ENCODE measurements at places on chromosomes 11 and 22.

GRCh38 chr22:49016909-49017481 lies 810.7 kb downstream of the BRD1 start:
- DNase-seq, result no peak

DNA sequence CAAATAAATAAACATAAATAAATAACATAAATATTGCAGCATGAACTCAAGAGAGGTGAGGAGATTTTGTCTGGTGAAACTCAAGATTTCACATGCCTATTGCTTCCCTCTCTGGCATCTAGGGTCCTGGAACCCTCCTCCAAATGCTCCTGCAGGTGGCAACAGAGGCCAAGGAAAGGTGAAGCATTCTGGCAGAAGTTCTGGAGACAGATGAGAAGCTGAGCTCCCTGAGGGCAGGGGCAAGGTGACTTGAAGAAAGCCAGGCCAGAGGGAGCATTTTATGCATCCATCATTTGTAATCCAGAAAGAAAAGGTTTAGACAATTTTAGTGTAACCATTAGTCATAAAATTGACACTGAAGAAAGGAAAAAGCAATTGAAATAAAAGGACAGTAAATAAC lies 64.9 kb downstream of the ENDOD1 start:
- DNase-seq, result peak; percentile 60

DNA sequence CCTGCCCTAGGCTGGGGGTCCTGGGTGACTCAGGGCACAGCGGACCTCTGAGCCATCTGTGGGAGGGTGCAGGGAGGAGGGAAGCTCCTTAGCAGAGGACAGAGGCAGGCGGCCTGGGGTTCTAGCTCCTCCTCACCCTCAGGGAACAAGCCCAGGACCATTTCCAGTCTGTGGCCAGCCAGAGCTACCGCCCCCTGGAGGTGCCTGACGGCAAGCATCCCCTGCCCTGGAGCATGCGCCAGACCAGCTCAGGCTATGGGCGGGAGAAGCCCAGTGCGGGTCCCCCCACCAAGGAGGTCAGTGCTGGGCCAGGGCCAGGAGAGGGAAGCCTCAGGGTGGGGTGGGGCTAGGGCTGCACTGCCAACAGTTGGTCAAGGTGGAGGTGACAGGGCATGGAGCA lies 26.0 kb upstream of the LRRC10B start:
- no peak for DNase-seq

DNA sequence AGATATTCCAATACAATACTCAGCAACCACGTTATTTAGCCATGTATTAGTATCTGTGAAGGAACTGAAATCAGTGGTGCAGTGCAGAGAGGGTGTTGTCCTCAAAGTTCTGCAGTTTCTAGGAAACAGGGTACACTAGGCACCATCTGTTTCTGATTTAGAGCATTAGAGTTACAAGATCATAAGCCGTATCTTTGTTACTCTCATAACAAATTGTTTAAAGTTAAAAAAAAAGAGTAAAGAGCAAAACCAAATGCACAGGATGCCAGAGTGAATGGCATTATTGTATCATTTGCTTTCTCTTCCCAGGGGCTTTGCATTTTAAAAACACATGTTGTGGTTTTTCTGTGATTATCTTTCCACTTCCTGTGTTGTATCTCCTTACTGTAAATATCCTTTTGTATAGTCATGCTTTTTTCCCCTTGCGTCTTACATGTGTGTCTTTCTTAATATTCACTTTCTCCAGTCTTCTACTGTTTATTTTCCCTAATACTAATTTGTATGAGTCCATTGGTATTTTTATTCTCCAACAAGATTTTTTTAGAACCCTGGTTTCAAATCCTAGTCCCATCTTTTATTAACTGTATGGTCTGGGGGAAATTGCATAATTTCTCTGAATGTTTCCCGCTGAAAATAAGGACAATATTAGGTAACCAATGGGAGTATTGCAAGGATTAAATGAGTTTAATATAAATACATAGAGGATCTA lies 15.2 kb upstream of the NUP160 start:
- peak; percentile 39 for DNase-seq

DNA sequence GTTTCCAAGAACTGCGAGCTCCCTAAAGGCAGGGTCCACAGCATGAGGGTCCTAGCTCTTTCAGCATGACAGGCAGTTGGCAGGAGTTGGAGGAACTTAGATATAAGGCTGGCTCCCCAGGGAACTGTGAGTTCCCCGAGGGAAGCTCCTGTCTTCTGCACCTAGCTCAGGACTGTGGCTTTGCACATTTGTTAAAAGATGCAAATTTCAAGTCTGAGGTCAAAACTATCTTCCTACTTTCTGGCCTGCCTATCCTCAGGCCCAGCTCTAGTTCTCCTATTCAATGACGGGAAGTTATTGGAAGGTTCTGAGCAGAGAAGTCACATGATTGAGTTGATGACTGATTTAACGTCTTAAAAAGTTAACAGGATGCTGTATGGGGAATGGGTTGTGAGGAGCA lies 11.7 kb upstream of the UCP3 start:
- no peak for DNase-seq

- no peak for DNase-seq
Observed at GRCh38 chr11:109619498-109619897, 197.5 kb downstream of the C11orf87 start.

GRCh38 chr11:133895551-133895950 lies 50.2 kb upstream of the SPATA19 start:
- no peak for DNase-seq

DNA sequence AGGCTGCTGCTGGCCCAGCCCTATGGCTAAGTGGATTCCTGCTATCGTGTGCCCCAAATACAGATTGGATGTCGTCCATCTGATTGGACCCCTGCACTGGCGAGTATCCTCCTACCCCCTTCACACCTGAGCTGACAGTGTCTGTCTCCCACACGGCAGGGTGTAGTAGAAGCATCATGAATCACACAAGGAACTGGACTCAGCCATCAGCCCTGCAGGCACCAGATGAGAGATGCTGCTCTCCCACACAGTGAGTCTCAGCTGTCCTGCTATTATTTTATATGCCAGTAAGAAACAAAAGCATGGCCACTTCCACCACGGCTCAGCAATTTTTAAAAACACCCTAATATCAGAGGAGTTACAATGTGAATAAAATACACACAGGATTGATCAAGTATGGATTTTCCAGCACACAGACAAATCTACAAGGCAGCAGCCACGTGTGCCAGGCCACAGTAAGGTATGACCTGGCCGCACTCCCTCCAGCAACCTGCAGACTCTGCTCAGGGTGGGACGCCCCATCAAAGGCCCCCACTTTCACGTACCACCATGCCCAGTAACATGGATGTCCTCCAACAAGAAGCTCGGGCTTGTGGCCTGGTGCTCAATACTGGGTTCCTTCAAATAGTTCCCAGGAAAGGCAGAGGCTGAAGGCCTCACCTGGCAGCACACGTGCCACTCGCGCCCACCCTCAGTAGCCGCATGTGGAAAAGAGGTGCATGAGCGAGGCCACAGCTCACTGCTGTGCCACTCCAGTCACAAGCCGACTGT lies 16.4 kb upstream of the SLC25A1 start:
- DNase-seq, result no peak

DNA sequence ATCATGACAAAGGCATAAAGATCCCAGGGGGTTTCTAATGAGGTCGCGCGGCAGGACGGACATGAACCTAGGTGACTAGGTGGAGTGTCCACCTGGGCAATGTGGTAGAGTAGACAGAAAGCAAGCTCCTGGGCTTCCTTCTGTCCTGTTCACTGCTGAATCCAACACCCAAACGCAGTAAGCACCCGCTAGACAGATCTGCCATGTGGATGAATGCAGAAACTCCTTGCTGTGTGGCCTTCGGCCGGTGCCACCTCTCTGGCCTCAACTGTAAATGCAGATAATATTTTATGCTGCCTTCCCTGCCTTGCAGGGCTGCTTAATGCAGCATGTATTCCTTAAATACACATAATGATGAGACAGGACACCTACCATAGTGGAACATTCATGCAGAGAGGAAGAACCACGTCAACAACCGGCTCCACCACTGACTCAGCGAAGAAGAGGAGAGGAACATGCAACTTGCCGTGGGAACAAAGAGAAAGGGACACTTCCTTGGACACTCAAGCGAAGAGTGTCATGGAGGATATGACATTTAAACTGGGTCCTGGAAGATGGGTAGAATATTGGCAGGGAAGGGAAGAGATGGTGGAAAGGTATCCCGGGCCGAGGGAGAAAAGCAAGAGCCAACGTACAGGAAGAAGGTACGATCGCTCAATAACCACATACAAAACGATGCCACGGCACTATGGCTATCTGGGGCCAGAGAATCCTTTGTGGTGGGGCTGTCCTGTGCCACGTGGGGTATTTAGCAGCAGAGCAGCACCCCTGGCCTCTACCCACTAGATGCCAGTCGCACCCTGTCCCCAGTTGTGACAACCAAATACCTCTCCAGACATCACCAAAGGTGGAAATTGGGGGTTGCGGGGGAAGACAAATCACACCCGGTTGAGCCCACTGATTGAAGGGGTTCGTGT lies 30.8 kb downstream of the MYH9 start:
- no peak for DNase-seq

- no peak for DNase-seq
Observed at GRCh38 chr11:73019996-73020395, 122.1 kb downstream of the FCHSD2 start.

- DNase-seq, result peak; percentile 82
Observed at GRCh38 chr22:41668971-41669911, 19.4 kb downstream of the SNU13 start.

- no peak for DNase-seq
Observed at GRCh38 chr11:65362320-65362931, 7.9 kb downstream of the TIGD3 start.

DNA sequence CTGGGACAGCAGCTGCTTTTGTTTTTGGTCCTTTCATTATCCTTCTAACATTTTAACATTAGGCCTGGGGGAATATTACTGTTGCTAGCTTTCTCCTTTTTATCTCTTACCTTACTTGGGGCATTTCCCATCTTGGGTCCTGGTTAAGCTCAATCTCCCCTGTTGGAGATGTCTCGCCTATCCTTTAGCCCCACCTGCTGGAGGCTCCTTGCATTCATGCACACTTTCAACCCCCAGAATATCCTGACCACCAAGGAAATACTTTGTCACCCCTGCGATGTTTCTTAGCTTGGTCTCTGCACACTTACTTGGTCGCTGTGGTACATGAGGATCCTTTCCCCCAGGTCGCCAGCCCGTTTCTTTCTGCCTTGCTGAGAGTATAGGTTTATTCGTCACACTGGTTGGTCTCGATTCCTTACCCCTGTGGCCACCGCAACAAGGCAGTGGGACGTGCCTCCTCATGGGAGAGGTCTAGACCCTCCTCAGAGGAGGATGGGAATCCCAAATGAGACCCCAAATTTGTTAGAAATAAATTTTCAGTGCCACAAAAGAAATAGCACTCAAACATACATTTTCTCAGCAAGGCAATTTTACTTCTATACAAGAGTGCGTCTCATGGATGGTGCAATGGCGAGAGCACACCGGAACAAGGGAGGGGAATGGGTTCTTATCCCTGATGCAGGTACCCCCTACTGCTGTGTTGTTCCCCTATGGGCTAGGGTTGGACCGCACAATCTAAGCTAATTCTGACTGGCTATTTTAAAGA lies 5.4 kb upstream of the TXN2 start:
- no peak for DNase-seq

- DNase-seq, result no peak
Observed at GRCh38 chr11:68541116-68541515, 80.6 kb downstream of the PPP6R3 start.

DNA sequence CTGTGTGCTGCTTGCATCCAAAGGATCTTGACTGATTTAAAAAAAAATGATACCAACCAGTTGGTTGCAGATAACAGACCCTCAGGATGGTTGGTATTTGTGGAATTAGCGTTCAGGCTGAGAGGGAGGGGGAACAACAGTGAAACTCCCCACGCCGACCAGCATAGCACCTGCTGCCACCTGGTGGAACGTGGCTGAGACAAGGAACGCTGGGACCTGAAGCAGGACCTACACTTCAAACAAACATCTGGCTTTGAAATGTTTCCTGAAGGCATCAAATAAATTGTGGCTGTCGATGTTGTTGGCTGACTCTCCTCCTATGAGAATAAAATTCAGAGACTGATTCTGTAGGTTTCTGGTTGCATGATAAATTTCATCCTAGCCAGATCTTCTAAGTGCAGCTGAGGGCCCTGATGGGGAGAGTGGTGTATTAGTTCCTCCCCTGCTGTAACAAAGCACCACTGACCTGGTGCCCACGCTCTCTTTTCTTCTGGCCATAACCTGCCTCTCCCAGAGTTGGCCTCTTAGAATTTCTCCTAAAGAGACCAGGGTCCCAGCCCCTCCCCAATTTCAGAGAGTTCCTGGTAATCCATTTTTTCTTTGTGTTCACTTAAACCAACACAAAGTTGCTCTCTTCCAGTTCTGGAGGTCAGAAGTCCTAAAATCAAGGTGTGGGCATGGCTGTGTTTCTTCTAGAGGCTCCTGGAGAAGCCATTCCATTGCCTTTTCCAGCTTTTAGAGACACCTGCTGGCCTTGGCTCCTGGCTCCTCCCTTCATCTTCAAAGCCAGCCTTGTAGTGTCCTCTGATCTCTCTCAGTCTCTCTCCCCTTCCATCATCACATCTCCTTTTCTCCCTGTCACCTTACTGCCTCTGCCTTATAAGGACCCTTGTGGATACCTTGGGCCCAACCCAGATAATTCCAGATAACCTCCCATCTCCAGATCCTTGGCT lies 17.3 kb downstream of the APOL2 start:
- DNase-seq, result no peak

DNA sequence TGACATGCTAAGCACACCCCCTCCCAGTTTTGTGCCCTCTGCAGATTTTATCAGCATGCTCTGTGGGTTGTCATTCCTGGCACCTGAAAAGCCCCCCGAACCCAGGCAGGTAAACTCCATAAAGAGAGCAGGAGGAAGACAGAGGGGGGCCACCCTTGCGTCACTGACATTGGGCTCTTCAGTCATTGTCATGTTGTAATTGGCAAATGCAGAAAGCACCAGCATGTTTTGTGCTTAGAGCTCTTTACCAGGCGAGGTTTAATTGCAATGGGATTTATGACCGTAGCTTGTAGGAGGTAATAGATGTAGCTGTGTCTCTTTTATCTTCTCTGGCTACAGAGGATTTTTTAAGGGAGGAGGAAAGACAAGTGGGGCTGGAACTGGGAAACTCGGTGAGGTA lies 201.7 kb downstream of the GRIK4 start:
- DNase-seq, result no peak

DNA sequence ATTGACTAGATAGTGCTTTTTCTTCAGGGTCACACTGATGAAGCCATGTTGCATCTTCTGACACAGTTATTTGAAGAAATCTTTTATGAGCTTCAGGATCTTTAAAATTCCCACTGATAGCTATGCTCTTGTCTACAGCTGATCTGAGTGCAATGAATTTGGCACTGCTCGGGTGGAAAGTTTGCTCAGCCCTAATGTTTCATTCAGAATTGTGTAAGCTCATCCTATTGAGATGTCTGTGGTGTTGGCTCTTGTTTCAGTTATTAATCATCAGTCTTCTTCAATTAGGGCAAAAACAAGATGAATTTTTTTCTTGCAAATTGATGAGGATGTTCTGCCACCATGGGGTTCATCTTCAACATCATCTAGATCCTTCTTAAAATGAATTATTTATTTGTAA lies 1387.0 kb upstream of the RAG2 start:
- no peak for DNase-seq

GRCh38 chr22:50483977-50484853 lies 2.4 kb upstream of the MIOX start:
- no peak for DNase-seq
